ENCODE measurements at places on chromosomes 4 and X.

GRCh38 chr4:94457692-94458106, 6.0 kb downstream of the PDLIM5 start:
- DNase-seq, result no peak

DNA sequence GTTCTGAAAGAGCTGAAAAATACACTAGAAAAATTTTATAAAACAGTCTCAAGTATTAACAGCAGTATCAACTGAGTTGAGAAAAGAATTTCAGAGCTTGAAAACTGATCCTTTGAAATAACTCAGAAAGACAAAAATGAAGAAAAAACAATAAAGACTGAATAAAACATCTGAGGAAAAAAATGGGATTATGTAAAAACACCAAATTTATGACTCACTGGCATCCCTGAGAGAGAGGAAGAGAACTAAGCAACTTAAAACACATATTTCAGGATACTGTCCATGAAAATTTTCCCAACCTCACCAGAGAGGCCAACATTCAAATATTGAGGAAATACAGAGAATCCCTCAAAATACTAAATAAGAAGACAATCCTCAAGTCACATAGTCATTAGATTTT, 22.9 kb downstream of the PABPC4L start:
- DNase-seq, result no peak

DNA sequence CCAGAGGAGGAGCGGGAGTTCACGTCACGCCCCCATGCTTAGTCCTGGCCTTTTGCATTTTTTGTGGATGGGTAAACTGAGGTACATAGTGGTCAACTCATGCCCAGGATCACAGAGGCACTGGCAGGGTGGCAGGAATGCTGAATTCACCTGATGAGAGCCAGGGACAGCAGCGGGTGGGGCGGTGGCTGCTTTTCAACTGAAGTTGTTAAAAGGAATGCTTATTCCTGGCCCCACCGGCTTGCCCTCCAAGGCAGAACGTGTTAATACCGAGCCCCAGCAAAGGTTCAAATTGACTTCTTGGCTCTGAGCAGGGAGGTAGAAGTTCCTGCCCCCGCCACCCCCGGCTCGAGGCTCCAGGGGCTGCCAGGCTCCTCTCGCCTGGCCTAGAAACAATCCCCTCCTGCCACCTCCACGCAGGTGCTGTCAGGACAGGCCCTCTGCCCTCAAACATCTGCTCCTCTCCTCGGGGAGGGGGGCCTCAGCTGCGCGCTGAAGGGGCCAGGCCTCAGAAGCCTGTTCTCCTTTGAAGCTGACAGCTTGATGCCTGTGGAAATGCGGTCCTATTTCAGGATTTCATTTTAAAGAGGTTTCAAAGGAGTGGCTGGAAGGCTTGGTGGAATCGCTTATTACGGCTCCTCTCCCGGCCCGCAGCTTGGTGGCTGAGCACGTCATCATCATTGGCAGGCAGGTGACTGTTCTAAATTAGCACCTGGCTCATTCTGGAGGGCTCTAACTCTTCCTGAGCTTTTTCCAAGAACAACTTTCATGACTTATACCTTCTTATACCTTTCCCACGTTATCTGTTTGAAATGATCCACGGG, 93.0 kb downstream of the PHKA2 start:
- no peak for DNase-seq

- no peak for DNase-seq
These were observed 36.1 kb downstream of the RAI2 start for GRCh38 chrX:17824980-17825379.

DNA sequence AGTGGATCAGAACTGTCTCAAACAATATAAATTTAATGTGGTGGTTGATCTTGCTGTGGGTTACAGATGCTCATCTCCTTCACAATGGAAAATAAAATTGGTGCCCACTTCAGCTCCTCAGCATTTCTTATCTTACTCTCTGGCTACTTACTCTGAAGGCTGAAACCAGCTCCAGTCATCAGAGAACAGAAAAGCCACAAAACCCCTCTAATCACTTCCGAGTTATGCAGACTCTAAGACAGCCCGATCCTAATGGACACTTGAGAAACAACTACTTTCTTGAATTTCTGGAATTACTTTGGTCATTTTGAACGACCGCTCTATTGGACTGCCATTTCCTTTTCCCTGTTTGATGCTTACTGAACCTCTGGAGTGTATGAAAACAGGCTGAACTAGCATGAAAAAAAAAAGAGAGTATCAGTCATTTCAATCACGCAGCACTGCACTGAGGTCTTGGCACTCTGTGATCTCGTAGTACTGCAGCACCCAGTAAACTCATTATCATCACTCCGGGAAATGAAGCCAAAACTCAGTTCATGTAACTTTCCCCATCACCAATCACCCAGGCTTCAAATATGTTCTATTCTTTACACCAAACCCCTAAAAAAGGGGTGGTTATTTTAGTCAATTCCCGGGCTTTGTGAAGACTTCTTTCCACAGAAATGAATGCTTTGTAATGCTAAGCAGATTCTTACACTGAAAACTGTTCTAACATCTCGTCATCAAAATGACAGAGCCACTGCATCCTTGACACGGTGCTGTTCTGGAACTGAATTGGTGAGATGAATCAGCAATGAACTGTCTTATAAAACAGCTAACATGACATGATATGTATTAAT, 54.5 kb downstream of the TSPAN5 start:
- DNase-seq, result no peak

Measured in left hindlimb (tissue), 1 donor.